ENCODE measurements at places on chromosomes 3 and 15.

GRCh38 chr3:101069901-101070798 is 76.9 kb upstream of the ABI3BP start:
- DNase-seq, result peak; percentile 62

DNA sequence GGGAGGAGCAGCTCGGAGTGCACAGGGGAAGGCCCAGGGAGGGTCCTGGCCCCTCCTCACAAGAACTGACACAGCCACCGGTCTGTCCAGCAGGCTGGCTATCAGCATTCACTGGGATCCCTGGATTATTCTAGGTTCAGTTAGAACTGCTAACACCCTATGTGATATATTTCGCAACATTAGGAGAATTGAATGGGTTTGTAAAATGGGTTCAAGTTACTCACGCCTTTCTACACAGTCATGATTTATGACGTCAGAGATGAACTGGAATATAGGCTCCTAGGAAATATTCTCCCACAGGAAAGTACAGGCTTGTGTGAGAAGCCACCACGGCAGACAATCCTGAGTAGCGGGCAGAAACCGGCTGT is 969 bp upstream of the BSN start:
- DNase-seq, result no peak

DNA sequence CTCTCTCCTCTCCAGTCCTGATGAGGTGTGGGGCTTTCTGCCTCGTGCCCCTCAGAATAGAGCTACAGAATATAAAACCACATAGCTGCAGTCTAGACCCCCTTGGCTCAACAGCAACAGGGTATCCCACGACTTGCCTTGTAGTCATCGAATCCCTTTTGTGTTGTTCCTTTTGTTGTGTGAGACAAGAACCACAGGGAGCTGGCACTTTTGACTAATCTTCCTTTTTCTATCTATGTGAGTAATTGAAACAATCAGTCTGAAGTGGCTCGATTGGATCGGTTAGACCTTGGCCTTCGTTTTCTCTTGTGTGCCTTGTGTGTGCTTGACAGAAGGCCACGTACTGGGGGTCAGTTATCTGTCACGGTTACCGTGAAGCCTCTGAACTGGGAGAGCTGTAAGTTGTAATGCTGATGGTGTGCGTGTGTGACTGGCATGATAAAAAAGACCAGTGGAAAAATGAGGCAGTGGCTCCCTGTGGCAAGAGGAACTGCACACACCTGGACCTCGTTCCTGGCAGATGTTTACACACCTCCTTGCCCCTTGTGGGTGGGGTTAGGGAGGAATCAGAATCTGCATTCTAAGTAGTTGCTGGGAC is 23.2 kb upstream of the IQCF6 start:
- no peak for DNase-seq

DNA sequence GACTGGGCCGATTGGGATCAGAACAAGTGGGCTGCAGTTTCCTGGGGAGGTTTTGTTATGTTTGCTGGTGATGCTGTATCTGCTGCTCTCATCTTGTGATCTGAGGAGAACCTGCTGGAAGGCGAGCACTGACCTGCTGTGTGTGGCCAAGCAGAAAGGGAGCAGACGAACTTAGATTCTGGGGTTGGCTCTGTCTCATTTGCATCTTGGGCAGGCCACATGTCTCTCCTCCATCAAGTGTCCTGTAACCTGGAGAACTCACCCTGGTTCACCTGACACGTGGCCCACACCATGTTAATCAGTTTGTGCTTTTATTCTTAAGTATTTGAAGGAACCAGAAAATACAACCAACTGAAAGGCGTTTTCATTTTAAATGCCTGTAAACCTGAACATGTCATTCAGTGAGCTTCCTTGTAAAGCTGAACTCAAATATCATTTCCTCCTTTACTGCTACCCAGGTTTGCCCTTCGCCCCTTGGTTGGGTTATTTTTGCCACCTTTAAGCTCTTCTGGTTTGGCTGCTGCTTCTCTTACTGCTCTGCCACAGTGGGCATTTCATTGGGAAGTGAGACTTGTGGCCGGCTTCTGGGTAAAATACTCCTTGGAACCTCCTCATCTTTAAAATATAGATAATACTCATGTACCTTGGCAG is 33.5 kb upstream of the TRAK1 start:
- DNase-seq, result no peak

- no peak for DNase-seq
Measured at GRCh38 chr3:141605883-141606282, 119.1 kb downstream of the RASA2 start.

GRCh38 chr3:67653425-67654098 is 850 bp downstream of the SUCLG2 start:
- DNase-seq, result no peak

DNA sequence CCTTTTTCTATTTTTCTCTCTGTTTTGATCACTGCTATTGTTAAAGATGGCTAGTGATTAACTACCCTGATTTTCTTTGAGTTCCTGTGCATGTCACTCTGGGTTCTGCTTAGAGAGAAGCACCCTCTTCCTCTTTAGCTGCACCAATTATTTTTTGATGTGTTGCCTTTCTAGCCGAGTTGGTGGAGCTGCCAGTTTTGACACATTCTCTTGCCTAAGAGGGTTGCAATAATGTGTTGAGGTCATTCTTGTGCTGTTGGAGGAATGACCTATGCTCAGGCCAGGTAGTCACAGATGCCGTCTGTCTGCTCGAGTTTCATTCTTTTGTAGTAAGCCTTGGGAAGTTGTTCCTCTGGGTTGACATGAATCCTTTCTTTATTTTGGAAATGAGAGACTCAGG is 84.6 kb upstream of the DPH6 start:
- DNase-seq, result no peak

- no peak for DNase-seq
Measured at GRCh38 chr3:140974900-140975299, 33.3 kb downstream of the SLC25A36 start.

DNA sequence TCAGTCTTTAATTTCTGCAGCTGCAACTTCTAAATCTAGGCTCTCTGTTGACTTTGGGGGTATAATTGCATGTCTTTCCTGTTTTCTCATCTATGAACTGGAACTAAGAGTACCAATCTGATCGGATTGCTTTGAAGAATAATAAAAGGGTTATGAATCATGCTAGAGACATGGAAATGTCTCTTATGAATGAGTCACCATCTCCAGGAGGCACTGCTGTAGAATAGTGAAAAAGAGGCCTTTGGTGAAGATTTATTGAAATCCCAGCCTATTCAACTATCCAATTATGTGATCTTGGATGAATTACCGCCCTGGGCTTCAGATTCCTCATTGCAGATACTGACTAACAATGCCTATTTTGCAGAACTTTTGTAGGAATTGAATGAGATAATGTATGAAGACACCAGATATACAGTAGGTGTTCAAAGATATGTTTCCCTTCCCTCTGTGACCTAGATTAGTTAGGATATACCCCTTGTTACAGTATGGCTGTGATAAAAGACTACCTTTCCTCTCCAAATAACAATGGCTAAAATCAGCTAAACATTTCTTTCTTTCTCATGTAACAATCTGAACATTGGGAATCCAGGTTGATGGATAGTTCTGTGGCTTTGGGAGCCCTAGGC is 11.5 kb upstream of the CMTM8 start:
- no peak for DNase-seq

DNA sequence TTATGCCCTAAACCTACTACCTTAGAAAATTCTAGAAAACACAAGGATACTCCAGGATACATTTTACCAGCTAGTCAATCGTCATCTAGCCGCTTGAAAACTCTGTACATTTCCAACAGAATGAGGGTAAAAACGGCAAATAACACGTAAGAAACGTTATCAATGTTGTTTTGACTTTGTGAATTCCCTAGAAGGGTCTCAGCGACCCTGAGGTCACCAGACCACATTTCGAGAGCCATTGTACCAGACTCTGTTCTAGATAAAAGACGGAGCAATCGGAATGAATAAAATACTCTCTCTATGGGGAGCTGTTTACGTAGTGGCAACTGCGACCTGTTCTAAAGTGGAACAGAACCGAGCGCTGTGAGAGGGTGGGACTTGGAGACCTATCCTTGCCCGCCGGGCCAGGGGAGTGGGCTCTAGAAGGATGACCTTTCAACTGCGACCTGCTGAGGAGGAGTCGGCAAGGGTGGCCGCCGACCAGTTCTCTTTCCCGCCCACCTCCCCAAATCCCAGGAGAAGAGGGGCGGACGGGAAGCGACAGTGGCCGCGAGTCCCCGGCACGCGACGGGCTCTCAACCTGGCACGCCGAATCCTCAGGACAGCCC is 778 bp upstream of the AP4E1 start:
- DNase-seq, result peak; percentile 46

GRCh38 chr15:60649845-60650548 is 171.1 kb upstream of the ICE2 start:
- peak; percentile 15 for DNase-seq

- DNase-seq, result no peak
Measured at GRCh38 chr15:74144153-74144775, 13.9 kb downstream of the ISLR2 start.

DNA sequence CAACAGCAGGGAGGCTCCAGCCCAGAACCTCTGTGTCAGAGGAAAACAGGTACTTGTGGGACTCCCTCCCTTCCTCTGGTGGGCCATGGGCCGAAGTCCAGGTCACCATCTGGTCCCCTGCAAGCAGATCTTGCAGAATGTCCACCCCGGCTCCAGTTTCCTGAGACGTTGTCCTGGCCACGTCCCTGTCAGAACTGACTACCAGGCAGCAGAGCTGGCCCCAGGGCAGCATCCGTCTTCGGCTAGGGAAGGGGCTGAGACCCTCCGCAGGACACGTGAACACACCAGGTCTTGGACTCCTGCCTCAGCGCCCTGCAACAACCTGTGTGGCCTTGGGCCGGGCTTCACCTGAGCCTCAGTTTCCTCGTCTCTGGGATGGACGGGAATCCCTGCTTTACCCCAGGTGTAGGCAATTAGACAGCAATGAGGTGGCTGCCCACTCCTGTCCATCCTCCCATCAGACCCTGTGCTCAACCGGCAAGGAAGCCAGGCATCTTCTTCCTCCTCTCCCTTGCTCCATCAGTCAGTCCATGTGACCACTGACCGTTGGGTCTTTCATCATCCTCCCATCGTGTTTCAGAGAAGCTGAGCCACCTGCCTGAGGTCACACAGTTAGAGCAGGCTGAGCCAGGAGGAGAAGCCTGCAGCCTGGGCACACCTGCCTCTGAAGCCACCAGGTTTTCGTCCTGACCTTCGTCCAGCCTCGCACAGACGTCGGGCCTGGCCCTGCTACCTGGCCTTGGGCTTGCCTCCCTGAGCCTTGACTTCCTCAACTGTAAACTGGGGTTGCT is 8.9 kb upstream of the PRKCD start:
- DNase-seq, result no peak

GRCh38 chr3:30620402-30621360 is 14.3 kb downstream of the TGFBR2 start:
- DNase-seq, result no peak

- DNase-seq, result no peak
Measured at GRCh38 chr3:143151004-143151731, 31.6 kb downstream of the CHST2 start.

DNA sequence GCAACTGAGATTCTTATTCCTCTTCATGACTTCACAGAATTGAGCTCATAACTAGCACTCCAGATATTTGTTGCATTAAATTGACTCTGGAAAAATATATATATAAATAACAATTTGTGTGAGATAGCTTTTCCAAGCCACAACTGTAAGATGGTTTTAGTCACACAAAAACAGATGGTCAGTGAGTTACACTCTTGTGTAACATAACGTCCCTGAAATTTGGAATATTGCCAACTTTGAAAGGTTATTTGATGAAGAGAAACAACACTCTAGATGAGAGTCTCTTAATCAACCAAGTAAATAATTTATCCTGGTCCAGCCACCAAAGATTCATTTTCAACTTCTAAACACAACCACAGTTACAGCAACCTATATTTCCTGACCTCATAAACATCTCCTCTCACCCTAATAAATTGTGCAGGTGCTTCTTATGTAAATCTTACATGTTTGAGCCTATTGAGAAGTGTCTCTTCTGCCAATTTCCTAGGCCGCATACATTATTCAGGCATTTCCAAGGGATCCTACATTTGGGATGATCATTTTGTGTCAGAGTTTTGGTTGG is 84.9 kb upstream of the ACP3 start:
- no peak for DNase-seq

DNA sequence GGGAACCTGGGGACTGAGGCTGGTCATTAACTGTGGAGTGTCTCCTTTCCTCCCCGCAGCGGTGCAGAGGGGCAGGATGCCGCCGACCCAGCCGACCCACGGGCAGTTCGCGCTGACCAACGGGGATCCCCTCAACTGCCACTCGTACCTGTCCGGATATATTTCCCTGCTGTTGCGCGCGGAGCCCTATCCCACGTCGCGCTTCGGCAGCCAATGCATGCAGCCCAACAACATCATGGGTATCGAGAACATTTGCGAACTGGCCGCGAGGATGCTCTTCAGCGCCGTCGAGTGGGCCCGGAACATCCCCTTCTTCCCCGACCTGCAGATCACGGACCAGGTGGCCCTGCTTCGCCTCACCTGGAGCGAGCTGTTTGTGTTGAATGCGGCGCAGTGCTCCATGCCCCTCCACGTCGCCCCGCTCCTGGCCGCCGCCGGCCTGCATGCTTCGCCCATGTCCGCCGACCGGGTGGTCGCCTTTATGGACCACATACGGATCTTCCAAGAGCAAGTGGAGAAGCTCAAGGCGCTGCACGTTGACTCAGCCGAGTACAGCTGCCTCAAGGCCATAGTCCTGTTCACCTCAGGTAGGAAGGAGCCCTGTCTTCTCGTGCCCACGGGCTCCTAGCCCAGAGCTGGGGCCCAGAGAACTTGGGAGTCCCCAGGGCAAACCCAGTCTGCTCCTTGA is 3.7 kb downstream of the NR2F2 start:
- DNase-seq, result no peak

Measured in activated CD4-positive, alpha-beta T cell treated with anti-CD3 and anti-CD28 coated beads, Interleukin-2, amount 50 U/mL, for 1 hour (primary cell).